Activated effector memory CD4-positive, alpha-beta T cell treated with Interleukin-2 at 50 U/mL for 16 hours (primary cell): ENCODE measurements at places on chromosomes 12 and 14.

DNA sequence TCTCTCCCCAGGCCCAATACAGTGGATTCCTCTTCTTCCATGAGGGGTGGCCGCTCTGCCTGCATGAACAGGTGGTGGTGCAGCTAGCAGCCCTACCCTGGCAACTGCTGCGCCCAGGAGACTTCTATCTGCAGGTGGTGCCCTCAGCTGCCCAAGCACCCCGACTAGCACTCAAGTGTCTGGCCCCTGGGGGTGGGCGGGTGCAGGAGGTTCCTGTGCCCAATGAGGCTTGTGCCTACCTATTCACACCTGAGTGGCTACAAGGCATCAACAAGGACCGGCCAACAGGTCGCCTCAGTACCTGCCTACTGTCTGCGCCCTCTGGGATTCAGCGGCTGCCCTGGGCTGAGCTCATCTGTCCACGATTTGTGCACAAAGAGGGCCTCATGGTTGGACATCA is 3.8 kb downstream of the ARHGEF40 start:
- DNase-seq: no peak

DNA sequence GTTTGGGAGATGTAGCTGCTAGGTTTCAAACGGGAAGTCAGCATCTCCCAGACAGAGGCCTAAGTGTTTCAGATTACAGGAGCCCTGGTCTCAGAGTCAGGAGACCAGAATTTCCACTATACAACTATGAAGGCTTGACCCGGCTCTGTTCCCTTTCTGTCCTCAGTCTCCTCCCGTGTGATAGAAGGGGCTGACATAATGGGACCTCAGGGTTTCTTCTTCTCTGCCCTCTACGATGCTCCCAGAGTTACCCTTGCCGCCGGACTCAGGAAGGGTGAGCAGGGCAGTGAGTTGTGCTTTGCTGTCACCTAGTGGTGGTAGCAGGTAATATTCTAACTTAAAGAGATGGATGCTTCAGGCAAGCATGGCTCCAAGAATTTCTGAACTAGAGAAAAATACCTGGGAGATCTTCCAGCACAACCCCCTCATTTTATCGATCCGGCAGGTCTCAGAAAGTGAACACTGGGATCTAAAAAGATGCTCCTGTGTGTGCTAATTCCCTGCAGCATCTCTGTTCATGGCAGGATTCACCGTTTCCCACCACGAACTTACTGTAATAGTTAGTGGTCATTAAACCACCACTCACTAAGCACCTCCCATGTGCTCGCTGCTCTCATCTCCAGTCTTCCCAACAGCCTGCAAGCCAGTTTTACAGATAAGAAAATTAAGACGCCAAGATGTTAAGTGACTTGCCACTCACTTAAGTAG is 84.4 kb downstream of the VWF start:
- peak; percentile 10 for DNase-seq

- no peak for DNase-seq
Observed at GRCh38 chr14:28755198-28755815, 11.3 kb upstream of the FOXG1 start.

- DNase-seq: no peak
Observed at GRCh38 chr12:66237505-66238175, 48.6 kb downstream of the IRAK3 start.

- DNase-seq: no peak
Observed at GRCh38 chr12:9634969-9635754, 27.4 kb upstream of the KLRB1 start.

DNA sequence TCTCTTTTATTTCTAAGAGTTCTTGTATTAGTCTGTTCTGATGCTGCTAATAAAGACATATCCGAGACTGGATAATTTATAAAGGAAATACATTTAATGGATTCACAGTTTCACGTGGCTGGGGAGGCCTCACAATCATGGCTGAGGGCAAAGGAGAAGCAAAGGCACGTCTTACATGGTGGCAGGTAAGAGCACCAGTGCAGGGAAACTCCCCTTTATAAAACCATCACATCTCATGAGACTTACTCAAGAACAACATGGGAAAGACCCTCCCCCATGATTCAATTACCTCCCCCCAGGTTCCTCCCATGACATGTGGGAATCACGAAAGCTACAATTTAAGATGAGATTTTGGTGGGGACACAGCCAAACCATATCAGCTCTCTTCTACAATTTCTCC is 503.0 kb downstream of the NPAS3 start:
- DNase-seq: no peak

GRCh38 chr12:41981758-41982157 is 162.9 kb downstream of the GXYLT1 start:
- no peak for DNase-seq

- DNase-seq: no peak
Observed at GRCh38 chr14:92656306-92657081, 91.9 kb downstream of the LGMN start.

DNA sequence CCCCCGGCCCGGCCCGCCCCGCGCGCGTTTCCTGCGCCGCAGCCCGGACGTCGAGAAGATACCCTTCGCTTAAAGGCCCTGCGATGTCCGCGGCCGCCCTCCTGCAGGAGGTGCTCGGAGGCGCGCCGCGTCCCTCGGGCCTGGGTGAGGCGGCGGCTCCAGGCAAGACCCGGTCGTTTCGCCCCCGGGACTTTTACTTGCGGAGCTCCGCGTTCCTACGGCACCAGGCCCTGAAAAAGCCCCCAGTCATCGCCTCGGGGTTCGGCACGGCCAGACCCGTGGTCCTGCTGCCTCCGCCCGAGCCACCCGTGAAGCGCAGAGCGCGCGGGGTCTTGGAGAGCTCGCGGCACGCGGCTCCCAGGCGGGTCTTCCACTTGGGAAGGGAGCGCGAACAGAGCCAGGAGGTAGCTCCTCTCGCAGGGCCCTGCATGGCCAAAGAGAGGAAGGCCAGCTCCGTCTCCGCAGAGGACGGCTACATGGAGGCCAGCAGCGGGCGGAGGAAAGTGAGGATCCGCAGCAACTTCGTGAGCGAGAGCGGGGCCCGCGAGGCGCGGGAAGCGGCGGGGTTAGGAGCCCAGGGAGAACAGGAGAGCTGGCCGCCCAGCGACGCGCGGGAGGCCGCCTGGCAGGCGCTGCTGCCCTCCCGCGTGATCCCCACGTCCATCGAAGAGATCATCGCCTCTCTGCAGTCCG is 26.9 kb downstream of the TTC6 start:
- DNase-seq: no peak

DNA sequence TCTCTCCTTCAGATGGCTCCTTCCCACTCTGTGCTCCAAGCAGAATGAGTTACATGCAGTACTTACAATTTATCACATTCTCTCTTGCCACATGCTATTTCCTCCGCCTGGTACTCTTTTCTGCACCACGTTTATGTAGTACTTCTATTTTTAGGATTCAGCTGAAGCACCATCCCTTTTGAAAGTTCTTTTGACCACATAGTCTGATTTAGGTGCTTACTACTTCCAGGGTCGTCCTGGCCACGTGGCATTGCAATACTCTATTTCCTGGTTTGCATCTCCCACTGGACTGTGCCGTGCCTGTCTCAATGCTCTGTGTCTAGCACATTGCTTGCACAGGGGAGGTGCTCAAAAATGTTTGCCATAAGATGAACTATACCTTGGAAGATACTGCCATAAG is 16.3 kb upstream of the TBC1D30 start:
- no peak for DNase-seq
